ENCODE measurements at places on chromosomes 4 and X. TPM values are rescaled to one million over a fixed set of nuclear protein-coding genes. Genes with fewer than 3 reads are reported as not detected.
A peak's percentile ranks its signal among the peaks of the same experiment; 100 is the strongest.

Gene ZNF157
- total RNA-seq: 0.72 TPM

DNA sequence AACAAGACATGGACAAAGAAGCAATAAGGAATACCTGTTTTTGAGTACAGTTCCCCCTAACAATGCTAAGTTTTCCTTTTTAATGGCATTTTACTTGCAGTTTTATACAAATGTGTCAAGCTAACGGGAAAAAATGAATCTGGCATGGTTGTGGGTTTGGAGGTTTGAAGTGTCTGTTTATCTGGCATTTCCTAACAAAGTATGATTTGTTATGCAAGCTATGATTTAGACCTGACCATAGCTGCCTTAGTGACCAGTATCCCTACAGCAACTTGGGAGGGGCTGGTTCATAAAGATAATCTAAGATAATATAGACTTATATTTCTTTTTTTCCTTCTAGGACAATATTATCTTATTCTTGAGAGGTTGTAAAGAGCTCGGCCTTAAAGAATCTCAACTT is 60.6 kb downstream of the LIMCH1 start:
- H3K4me1 ChIP-seq: peaks cover 14% of the 10 kb centered on the region
- H3K27me3 ChIP-seq: no peaks in the 10 kb centered on the region
- H3K4me3 ChIP-seq: no peak overlapping the region
- no peak for DNase-seq
- no peaks in the 10 kb centered on the region for H3K36me3 ChIP-seq

- no peaks in the 10 kb centered on the region for H3K36me3 ChIP-seq
- H3K27me3 ChIP-seq: no peaks in the 10 kb centered on the region
- H3K27ac ChIP-seq: no peak overlapping the region
- H3K4me1 ChIP-seq: no peaks in the 10 kb centered on the region
- no peak overlapping the region for H3K4me3 ChIP-seq
These were observed 42.2 kb upstream of the SCOC start for GRCh38 chr4:140331245-140331644.

GRCh38 chrX:46978341-46979291 is 66.4 kb downstream of the JADE3 start:
- H3K27ac ChIP-seq: no peak overlapping the region
- peak; percentile 81 for DNase-seq
- H3K4me1 ChIP-seq: no peaks in the 10 kb centered on the region
- H3K4me3 ChIP-seq: no peak overlapping the region

DNA sequence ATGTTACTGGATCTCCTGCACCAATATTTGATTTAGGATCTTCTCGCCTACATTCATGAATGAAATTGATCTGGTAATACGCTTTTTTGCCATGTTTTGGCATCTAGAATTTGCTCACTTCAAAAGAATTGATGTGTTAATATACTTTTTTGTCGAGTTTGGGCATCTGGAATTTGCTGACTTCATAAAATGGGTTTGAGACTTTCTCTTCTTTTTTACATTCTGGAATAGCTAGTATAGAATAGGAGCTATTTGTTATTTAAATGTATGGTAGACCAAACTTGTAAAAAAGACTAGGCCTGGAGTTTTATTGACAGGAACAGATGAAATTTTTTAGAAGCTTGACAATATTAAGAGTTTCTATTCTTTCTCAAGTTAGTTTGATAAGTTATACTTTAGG is 404.9 kb upstream of the TENM3 start:
- H3K4me1 ChIP-seq: no peaks in the 10 kb centered on the region
- no peaks in the 10 kb centered on the region for H3K36me3 ChIP-seq
- H3K27me3 ChIP-seq: peaks cover under 1% of the 10 kb centered on the region
- H3K27ac ChIP-seq: no peak overlapping the region
- DNase-seq: no peak

Measured in aorta (tissue), 5 donors.